ENCODE measurements at places on chromosomes 11 and 22.

- DNase-seq = no peak
Observed at GRCh38 chr11:117908959-117909610, 20.1 kb downstream of the TMPRSS13 start.

DNA sequence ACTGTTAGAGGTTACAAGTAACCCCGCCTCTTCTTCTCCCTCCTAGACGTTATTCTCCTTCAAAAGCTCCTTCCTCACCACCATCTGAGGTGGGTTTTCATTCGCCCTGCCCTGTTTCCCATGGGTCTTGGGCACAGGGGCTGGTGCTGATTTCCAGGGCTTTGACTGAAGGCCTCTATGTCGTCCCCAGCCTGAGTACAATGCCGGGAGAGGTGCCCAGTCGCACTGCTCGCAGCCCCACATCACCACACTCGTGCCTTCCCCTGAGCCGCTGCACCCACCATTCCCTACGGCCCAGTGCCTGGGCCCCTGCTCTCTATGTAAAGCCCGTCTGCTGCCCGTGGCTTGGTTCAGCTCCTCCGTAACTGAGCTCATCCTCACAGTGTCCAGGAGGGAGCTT is 169.8 kb downstream of the DSCAML1 start:
- no peak for DNase-seq

DNA sequence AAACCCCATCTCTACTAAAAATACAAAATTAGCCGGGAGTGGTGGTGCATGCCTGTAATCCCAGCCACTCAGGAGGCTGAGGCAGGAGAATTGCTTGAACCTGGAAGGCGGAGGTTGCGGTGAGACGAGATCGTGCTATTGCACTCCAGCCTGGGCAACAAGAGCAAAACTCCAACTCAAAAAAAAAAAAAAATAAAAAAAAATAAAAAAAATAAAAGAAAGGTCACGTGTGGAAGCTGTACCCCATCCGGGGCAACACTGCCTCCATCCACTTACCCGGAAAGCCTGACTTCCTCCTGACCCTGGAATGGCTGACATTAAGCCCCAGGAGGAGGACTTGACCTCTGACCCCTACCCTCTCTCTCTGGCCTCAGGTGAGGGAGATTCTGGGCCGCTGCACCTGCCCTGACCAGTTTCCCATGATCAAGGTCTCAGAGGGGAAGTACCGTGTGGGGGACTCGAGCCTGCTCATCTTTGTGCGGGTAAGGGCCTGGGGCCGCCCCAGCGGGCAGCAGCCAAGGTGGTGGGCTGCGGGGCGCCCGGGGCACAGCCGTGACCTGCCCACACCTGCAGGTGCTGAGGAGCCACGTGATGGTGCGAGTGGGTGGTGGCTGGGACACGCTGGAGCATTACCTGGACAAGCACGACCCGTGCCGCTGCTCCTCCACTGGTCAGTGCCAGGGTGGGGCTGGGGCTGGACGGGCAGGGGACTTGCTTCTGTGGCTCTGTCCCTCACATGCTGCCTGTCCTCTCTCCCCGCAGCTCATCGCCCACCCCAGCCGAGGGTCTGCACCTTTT is 3.8 kb downstream of the GAS2L1 start:
- DNase-seq = no peak

DNA sequence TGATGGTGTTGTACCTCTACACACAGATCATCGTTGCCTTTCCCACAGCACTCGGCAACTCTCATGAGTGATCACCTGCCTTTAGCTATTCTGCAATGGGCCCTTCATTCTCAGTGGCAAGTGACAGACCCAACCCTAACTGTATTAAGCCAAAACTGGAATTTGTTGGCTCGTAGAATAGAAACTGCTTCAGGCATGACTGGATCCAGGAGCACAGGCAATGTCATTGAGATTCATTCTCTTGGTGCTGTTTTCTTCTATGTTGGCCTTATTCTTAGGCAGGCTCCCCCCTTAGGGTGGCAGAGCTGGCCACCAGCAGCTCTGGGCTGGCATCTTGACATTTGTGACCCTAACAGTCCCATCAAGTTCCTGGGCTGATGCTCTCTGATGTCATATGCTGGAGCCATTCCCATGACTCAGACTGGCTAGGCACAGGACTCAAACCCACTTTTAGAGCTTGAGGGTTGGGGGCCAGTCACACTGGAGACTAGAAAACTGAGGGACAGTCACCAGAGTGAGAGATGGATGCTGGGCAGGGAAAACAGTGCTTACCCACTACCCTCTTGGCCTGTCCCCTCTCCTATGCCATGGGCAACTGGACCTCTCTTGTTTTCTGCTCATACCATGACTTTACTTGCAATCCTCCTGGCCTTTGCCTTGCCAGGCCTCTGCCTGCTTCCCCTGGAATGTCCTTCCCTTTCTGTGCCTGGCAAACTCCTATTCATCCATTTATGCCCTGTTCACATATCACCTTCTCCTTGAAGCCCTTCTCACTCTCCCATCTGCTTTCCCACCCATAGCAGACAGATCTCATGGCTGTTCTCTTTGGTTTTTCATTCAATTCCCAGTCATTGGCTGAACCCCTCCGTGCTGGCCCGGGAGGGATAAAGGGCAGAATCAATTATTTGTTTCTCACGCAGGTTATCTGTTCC is 7.1 kb upstream of the CDC42EP2 start:
- DNase-seq = no peak

GRCh38 chr11:20247591-20248007 is 87.3 kb upstream of the DBX1 start:
- no peak for DNase-seq

- DNase-seq = no peak
Observed at GRCh38 chr11:85526564-85526963, 100.6 kb downstream of the DLG2 start.

DNA sequence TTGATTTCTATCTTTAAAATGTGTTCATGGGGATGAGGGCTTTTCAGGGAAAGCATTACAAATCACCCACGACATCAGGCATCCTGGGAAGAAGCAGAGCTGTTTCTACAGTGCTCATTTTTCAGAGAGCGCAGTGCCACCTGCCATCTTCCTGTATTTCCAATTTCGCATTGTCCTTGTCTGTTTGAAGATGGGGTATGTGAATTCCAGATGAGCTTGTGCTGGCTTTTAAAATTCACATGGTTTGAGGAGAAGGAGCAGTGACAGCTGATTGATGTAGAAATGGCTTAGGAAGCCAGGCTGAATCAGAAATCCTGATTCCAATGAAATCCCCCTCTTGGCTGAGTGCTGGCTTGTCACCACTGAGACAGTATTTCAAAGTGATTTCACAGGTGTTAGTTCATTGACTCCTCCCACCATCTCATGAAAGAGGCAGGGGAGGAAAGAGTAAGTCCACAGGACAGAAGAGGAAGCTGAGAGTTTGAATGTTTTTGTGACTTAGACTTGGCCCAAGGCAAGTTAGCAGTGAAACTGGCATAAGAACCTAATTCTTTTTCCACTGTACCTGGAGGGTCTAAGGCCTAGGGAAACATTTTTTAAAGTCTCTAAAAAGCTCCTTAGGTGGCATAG is 344.6 kb upstream of the C11orf87 start:
- no peak for DNase-seq

DNA sequence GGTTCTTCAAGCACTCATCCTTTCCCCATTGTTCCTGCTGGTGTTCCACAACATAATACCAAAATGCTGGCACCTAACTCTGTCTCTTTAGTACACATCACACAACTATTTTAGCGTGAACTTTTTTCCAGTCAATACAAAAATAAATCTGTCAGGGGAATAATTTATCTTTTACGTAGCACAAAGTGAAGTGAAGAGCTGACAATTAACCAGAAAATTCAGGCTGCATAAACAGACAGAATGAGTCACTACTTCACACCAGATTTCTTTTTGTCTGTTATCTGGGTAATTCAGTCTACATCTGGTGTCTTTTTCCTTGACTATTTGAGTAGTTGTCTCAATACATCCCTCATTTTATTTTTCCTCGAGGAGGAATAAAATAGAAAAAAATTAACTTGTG is 7.9 kb upstream of the ETS1 start:
- DNase-seq = no peak

DNA sequence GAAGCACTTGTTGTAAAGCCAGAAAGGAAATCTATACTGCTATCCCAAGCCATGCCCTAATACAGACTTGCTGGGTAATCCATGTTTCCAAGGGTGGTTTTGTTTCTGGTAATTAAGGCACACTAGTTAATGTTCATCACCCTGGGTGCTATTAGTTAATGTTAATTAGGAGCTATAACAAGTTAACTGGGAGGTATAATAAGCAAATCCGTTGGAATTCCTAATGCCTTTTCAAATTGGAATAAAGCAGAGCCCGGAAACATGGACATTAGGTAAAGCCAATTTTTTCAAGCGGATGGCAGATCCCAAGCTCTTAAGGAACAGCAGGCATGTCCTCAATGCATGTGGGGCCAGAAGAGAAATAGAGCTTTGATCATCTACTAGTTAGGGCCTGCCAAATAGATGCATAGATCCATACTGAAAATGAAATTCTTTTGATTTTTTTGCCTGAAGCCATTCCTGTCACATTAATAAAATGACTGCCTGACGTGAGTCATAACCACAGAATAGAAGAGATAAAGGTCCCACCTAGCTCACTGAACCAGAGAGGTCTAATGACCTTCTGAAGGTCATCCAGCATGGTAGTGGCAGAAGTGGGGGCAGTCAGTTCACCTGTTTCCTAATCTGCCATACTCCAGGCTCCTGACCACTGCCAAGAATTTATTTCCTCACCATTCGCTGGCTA is 28.5 kb upstream of the CCDC34 start:
- no peak for DNase-seq

DNA sequence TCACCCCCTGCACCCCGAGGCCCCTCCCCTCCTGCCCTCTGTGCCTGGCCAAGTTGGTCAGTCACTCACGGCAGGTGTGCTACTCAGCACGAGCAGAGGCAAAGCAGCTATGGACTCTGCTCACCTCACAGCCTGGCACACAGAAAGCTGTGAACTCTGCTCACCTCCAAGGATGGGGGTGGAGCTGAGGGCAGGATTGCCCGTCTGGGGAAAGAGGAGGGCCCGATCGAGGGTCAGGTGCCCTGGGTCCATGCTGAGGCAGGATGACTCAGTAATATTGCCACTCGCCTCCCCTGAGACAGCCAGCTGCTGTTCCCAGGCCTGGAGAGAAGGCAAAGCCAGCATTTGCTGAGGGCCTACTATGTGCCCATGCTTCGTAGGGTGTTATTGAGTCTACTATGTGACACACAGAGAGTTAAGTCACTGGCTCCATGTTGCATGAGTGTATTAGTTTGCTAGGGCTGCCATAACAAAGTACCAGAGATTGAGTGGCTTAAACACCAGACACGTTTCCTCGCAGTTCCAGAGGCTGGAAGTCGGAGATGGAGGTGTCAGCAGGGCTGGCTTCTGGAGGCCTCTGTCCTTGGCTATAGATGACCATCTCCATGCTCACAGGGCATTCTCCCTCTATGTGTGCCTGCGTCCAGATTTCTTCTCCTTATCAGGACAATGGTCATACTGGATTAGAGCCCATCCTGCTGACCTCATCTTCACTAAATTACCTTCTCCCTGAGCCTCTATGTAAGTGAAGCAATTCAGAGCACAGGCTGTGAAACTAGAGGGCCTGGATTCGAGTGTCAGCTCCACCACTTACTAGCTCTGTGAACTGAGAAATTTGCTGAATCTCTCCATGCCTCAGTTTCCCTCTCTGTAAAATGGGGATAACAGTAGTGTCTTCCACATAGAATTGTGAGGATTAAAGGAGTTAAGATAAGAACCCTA is 13.2 kb upstream of the TSKU start:
- DNase-seq = no peak

DNA sequence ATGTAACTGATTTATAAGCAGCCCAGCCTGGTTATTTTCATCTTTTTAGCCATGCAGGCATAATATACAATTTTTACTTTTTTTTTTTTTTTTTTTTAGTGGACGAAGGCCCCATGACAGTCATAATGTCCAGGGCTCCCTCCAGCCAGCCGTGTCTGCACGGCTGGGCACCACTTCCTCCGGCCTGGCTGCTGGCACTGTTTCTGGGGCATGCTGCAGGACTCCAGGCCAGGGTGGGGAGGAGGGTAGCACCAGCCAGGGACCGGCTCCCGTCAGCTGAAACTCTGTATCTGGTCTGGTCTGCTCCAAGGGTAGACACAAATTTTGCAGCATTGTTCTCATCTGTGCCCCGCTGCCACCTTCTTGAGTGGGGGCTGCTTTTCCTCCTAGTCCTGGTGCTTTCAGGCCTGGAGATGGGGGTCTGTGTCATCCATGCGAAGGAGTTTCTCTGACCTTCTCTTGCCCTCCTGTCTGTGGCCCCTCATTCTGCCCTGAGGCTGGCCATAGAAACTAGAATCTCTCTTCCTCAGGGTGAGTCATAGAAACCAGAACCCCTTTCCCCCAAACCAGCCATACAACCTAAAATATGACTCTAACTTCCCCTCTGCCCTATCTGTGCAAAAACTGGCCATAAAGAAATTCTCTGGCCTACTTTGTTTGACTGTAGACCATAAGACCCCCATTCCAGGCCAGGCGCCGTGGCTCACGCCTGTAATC is 9.2 kb upstream of the RRP7A start:
- DNase-seq = no peak

- DNase-seq = no peak
Observed at GRCh38 chr22:43658823-43659222, 153.3 kb downstream of the EFCAB6 start.

- DNase-seq = no peak
Observed at GRCh38 chr11:29324328-29324727, 692.5 kb downstream of the KCNA4 start.

DNA sequence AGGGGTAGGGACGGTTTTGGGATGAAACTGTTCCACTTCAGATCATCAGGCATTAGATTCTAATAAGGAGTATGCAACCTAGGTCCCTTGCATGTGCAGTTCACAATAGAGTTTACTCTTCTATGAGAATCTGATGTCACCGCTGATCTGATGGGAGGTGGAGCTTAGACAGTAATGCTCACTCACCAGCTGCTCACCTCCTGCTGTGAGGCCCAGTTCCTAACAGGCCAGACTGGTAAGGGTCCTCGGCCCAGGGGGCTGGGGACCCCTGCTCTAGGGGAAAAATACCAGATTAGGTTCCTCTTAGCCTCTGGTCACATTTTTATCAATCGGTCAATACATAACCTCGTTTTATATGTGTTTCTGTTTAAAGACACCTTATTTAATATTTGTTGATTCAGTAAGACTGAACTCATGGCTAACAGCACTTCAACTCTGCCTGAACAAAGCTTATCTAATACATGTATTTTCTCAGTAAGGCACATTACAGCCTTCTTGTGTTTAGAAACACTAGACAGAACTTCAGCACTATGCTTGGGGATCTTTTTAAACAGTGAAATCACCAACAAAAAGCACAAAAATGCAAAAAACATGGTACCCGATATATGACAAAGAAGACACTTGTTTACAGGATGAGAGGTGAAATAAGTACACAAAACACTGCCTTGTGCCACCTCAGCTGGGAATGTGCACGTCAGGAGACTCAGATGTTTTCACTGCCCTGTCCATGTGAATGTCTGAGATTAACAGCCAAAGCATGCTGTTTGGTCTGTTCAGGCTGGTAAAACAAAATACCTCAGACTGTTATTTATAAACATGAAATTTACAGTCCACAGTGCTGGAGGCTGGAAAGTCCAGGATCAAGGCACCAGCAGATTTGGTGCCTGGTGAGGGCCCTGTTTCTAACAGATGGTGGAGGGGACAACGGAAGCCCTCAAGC is 107.5 kb downstream of the USP35 start:
- DNase-seq = no peak

GRCh38 chr11:122230385-122230755 is 114.4 kb upstream of the BLID start:
- no peak for DNase-seq

All from AG04450 (cell line).